Mesenteric fat pad (tissue), 1 donor: ENCODE measurements at places on chromosomes 11 and 22.
A peak's percentile ranks its signal among the peaks of the same experiment; 100 is the strongest.

- no peak for DNase-seq
These were observed 87.9 kb downstream of the BCR start for GRCh38 chr22:23268139-23268712.

DNA sequence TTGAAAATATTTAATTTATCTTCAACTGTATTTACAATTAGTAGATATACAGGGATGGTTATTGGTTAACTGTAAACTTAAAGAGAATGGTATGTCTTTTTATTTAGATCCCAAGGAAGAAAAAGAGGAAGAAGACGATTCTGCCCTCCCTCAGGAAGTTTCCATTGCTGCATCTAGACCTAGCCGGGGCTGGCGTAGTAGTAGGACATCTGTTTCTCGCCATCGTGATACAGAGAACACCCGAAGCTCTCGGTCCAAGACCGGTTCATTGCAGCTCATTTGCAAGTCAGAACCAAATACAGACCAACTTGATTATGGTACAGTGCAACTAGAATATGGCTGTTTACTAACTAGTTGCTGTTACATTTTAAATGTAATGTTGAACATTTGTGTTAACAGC, 12.7 kb upstream of the CNTF start:
- DNase-seq = no peak

DNA sequence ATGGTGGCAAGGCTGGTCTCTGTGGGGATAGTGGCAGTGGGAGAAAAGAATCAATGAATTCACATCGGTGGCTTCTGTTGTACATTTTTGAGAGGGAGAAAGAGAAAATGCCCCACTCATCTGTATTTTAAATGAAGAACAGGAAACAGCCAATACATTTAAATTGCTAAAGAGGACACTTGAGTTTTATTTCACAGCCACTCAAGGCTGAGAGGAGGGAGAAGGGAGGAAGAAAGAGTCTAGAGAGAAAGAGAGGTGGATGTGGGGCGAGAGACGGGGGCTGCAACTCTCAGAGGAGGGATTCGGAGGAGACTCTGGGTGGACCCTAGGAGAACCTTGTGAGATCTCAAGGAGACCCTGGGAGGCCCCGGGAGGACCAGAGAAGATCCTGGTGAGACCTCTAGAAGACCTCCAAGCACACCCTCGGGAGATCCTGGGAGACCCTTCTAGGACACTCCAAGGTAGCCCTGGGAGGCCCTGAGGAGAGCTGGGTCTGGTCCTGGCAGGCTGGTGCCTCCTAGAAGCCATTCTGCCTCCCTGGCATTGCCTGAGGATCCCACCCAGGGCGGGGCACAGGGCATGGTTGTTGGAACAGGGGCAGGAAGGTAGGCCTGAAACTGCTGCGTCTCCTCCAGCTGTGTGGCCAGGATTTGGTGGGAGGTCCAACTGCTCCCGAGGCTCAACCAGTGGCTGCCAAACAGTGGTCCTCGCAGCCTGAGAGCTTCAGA, 91.0 kb upstream of the SHISAL1 start:
- peak; percentile 67 for DNase-seq

- no peak for DNase-seq
These were observed 8.5 kb upstream of the CHRDL2 start for GRCh38 chr11:74739546-74740270.

- no peak for DNase-seq
These were observed 429.6 kb downstream of the METTL15 start for GRCh38 chr11:28537822-28538221.

- no peak for DNase-seq
These were observed 304.1 kb upstream of the PITPNB start for GRCh38 chr22:28222976-28223745.

DNA sequence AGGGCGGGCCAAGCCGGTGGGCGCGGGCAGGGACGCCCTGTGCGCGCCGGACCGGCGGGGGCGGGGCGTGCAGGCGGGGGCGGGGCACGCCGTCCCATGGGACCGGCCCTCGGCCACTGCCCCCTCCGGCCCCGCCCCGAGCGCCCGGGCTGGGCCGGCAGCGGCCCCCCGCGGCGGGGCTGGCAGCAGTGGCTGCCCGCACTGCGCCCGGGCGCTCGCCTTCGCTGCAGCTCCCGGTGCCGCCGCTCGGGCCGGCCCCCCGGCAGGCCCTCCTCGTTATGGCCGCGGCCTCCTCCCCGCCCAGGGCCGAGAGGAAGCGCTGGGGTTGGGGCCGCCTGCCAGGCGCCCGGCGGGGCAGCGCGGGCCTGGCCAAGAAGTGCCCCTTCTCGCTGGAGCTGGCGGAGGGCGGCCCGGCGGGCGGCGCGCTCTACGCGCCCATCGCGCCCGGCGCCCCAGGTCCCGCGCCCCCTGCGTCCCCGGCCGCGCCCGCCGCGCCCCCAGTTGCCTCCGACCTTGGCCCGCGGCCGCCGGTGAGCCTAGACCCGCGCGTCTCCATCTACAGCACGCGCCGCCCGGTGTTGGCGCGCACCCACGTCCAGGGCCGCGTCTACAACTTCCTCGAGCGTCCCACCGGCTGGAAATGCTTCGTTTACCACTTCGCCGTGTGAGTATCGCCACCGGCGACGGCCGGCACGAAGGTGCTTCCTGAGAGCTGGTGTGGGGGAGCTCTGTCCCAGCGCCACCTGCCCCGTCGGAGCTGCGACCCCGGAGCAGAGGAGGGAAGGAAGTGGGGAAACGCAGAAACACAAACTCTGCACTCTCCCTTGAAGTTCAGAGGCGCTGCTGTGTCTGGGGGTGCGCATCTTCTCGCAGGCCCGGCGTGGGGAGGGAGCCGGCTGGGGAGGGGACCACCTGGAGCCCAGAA, at the start of gene KCNQ1:
Gene KCNQ1 (plus strand): TSS at position 188 of the 925 bp plus-strand sequence. CDS start 91 bp downstream, at position 279.
- no peak for DNase-seq

DNA sequence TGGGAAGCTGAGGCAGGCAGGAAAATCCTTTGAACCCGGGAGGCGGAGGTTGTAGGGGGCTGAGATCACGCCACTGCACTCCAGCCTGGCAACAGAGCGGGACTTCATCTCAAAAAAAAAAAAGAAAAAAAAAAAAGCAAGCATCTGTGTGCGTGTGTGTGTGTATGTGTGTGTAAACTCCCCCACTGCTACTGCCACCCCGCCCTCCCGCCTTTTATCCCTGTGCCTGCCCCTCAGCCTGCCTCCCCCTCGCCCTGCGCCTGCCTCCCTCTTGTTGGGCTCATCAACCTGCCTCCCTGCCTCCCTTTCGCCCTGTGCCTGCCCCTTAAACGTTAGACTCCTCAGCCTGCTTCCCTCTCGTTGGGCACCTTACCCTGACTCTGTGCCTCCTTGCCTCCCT, 18.0 kb downstream of the TMEM258 start:
- DNase-seq = no peak

DNA sequence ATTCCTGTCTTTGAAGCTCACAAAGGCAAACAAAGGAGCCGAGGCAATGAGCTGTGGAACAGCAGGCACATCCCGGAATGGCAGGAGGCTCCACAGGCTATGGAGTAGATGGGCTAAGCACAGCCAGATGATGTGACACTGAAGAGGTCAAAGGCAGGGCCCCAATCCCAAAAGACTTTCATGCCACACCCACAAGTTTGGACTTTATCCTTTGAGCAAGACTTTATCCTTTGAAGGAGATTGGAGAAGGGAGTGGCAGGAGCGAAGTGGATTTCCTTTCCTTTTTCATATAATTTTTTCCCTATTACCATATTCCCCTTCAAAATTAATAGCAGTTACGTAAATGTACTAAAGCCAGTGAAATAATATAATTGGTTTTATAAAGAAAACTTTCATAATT, 379.4 kb downstream of the CADM1 start:
- DNase-seq = no peak

GRCh38 chr11:121802542-121802941, 313.5 kb downstream of the BLID start:
- no peak for DNase-seq
